ENCODE measurements at places on chromosomes 2 and 18.

- DNase-seq: no peak
Measured at GRCh38 chr2:176709991-176710390, 440.7 kb downstream of the MTX2 start.

- no peak for DNase-seq
Measured at GRCh38 chr2:239675826-239676715, 275.3 kb upstream of the HDAC4 start.

- no peak for DNase-seq
Measured at GRCh38 chr2:48912110-48912509, 156.6 kb upstream of the LHCGR start.

- no peak for DNase-seq
Measured at GRCh38 chr2:101698014-101698843, 722 bp downstream of the MAP4K4 start.

- no peak for DNase-seq
Measured at GRCh38 chr2:200756618-200757321, 54.9 kb upstream of the BZW1 start.

DNA sequence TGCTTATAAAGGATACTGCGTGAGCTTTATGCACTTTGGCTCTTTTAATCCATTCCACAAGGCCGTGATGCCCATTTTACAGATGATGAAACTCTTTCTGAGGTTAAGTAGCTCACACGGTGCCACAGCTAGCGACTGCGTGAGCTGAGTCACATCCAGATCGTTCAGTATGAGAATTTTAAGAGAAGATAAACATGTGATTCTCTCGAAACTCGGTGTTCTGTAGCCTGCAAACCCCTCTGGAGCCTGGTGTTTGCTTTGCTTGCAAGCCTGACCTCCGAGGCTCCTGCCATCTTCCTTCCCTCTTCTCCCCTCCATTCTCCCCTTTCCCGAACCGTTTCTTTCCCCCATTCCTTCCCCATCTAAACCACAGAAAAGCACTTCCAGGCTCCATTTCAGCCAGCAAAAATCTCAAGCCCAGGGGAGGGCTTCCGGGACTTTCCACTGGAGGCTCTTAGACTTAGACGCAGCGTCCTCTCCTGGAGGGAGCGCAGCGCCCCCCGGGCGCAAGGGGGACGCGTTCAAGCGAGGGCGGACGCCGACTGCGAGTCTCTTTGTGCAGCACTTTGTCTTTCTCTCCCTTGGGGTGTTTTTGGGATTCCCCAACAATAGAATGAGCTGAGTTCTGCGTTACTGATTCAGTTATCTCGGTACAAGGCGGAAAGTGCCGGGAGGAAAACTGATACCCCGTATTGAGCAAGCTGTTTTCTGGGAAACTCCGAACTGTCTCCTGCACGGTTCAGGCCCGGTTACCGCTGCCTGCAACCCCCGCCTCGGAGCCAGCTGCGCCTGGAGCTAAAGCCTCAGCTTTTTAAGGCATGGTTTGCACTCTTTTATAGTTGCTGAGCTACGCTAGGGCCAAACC lies 38.0 kb downstream of the CYP1B1 start:
- DNase-seq: peak; percentile 33

DNA sequence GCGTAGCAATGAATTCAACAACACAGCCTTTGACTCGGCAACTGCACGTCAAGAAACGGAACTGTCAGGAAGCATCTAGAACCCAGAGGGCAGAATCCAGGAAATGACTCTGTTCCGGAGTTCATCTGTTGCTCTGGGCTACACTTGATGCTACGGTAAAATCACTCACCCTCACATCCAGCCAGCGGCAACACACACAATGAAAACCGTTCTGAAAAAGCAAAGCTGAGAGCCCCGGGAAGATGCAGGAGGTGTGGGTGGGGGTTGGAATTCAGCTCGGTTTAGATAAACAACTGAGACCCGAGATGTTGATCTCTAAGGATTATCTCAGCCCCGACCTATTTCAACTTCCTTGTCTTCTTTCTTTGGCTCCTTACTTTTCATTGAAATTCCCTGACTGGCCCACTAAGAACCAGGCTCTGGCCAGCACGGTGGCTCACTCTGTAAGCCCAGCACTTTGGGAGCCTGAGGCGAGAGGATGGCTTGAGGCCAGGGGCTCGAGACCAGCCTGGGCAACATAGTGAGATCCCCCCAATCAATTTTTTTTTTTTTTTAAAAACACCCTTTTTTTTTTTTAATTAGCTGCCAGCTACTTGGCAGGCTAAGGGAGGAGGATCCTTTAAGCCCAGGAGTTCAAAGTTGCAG lies 13.3 kb upstream of the RAB17 start:
- no peak for DNase-seq

- no peak for DNase-seq
Measured at GRCh38 chr2:162520959-162521358, 177.0 kb downstream of the GCA start.

GRCh38 chr2:16175247-16175825 lies 235.0 kb downstream of the MYCN start:
- DNase-seq: no peak

DNA sequence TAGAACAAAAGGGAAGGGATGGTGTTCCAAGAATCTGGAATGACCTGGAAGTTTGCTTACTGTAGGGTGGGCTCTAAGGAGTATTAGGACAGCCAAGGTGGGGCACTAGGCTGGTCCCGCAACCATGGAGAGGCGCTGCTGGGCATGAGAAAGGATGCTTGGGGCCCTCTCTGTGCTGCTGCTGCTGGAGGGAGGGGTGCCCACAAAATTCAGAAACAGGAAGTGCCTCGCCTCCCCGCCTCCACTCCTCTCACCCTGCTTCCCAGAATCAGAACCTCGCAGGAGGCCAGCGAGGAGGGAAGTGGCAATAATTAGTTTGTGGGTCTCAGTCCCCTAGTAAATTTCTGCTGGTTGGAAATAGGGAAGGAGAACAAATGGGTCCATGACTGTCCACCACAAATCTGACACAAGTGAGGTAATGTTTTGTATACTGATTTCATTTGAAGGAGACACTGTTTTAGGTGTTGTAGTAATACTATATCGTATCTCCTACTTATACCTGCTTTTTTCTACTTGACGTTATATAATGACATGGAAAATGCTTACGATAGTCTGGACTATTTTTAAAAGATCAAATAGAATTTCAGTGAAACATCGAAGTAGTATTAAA lies 7.9 kb upstream of the PDCL3 start:
- no peak for DNase-seq

DNA sequence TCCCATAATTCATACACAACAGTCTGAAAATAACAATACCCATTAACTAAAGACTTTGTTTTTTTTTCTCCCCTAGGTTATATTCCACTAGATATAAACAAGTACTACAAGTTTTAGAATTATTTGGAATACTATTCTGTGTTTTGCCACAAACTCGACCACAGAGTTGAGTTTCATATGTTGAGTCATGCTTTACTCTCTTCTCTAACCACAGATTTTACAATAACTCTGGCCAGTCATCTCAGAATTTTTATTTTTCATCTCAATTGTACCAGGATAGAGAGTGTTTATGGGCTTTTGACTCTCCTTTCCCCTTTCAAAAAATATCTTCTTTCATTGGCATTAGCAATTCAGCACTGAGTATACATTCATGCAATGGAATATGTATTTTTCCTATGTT lies 348.7 kb upstream of the GALNT5 start:
- DNase-seq: no peak

GRCh38 chr18:60092073-60092472 lies 192.3 kb downstream of the PMAIP1 start:
- no peak for DNase-seq

DNA sequence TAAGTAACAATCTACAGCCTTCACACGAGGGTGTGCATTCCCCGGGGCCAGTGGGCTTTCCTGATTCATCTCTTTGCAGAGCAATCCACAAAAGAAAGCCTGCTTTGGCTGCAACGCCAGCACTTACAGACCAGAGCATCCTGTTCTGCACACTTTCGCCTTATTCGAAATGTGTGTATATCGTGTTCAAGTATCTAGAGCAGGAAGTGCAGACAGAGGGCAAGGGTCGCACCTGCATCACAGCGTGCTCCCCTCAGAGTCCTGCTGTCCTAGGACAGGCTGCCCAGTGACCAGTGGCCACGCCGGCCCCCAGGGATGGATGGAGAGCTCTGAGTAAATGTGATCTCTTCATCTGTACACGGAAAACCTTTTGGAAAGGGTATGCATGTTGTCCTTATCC lies 264.3 kb downstream of the ZNF516 start:
- DNase-seq: no peak

DNA sequence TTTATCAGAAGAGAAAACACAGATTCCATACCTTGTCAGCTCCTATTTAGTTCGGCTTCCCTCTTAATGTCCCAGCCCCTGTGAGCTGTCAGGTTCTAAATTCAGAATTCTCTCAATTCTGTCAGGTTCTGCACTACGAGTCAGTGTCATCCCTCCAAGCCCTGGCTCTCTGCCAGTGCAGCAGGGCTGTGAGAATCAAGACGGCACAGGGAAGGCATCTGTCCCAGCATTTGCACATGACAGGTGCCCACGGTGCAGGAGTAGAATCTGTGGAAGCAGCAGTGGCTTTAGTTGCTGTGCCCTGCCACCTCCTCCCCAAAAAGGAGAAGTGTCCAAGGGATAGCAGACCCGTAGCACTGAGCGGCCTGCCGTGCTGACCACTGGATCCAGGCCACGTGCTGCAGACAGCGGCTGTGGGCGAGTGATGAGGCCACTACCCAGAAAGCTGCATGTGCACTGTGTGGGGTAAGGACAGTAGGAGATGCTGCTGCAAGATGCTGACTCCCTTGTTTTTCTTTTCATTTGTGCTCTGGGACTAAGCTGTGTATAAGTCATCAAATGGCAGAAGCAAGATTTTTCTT lies 12.8 kb downstream of the RBFA start:
- no peak for DNase-seq

DNA sequence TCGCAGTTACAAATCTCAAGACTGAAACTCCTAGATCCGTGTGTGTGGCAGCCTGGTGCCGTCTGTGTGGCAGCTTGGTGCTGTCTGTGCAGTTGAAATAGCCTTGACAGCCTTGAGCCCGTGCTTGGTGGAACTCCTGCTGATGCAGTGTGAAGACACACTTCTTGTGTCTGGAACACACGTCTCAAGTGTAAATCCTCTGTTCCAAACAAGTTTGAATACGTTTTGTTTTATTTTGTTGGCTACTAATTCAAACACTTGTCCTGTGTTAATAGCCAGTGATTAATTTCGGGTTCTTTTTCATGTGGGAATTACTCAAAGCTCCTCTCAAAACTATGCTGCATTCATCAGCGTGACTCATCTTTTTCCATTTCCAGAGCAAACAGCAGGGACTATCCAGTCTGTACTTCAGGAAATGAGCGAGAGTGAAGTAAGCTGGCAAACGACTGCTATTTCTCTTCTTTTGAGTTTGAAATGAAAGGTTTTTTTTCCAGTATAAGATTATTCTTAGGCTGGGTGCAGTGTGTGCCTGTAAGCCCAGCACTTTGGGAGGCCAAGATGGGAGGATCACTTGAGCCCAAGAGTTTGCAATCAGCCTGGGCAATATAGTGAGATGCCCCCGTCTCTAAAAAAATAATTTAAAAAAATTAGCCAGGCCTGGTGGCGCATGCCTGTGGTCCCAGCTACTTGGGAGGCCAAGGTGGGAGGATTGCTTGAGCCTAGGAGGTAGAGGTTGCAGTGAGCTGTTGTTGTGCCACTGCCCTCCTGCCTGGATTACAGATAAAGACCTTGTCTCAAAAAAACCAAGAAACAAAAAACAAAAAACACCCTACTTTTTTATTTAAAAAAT lies 152.9 kb downstream of the SPP2 start:
- no peak for DNase-seq

- no peak for DNase-seq
Measured at GRCh38 chr18:79519751-79520477, 124.2 kb downstream of the NFATC1 start.

DNA sequence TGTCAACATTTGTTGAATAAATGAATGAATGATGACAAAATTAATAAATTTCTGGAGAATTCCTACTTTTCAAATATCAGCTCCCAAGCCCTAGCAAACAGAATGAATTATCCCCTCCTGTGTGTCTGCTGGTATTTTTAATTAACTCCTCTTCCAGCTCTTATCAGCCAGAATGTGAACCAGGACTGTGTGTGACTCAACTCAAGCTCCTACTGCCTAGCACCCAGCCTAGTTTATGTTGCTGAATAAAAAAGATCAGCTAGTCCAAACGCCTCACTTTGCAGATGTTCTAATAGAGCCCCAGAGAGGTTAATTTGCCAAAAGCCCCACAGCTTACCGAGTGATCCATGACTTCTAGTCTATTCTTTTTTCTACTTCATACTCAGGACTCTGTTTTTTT lies 50.3 kb downstream of the RABL2A start:
- no peak for DNase-seq

DNA sequence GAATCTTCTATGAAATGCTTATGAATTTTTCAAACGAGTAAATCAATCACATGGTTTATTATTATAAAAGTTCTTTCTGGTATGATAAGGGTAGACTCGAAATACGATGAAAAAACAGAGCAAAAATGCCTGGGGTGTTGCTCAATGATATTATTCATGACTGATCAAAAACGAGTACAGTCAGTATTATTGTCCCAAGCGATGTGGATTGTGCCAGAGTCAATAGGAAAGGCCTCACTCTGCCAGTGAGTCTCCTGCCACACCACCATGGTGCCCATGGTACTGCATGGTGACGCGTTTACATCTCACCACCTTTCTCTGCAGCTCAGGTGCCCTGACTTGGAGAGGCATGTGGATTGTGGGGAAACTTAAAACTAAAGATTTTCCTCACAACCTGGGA lies 58.5 kb downstream of the KCTD1 start:
- no peak for DNase-seq

DNA sequence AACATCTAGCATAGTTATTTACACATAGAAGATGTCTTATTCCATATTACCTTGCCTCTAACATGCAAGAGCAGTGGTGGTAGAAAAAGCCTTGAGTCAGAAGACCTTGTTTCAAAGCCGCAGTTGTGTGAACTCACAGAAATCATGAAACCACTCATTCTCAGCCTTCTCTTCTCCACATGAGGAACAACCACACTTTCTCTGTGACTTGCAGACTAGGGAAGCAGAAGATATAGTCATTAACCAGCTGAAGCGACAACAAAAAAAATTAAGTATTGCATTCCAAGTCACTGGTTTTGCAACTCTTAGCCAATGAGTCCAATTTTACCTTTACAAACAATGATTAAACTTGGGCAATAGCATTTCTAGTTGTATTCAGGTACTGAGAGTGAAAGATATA lies 19.0 kb downstream of the TWSG1 start:
- no peak for DNase-seq

DNA sequence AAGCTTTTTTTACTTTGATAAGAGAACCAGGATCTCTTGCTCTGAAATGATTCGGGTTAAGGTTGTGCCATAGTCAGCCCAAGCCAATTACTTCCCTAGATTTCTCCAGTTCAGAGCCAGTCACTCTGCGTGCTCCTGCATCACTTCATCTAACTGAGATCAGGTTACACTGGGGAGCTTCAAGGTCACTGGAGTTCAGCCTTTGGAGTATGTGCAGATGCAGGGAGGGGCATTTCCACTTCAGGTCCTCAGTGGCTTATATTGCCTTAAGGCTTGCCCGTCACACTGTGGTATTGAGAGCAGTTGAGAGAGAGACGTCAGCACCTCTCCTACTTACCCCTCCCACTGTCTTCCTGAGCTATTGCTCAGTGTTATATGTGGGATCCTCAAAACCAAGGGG lies 317.8 kb downstream of the EPHA4 start:
- DNase-seq: no peak

- DNase-seq: no peak
Measured at GRCh38 chr2:28665041-28665704, 86.5 kb upstream of the PPP1CB start.

Measured in iPS DF 6.9 (cell line).